ENCODE measurements at places on chromosomes 2 and 18.

- DNase-seq: no peak
Measured at GRCh38 chr2:230772156-230772555, 59.5 kb downstream of the CAB39 start.

DNA sequence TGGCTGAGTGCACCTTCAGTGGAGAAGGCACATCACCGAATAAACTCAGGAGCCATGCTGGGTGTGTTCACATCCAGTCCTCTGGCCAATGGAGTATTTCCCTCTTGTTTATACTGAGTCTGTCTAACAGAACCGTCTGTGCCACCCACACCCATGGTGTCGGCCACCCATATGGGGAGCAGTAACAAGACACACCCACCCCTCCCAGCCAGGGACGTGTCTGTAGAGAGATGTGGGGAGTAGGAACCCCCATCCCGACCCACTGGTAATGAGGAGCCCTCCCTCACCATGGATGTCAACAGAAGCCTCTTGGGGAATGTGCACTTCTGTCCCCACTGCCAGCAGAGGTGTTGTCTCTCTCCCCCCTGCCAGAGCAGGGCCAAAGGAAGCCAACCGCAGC is 37.1 kb downstream of the KCNG2 start:
- DNase-seq: no peak

GRCh38 chr2:160731856-160732255 is 238.2 kb upstream of the RBMS1 start:
- DNase-seq: no peak

DNA sequence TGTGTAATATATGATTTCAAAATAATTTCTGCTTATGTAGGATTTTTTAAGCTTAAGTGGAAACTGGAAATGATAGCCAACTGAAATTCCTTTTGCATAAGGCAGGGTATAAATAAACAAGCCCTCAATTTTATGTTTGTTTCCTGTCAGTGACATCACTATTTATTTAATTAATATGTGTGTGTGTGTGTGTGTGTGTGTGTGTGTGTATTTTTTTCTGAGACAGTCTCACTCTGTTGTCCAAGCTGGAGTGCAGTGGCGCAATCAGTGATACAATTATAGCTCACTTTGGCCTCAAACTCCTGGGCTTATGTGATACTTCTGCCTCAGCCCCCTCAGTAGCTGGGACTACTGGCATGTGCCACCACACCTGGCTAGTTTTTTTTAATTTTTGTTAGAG is 29.3 kb upstream of the CYP20A1 start:
- no peak for DNase-seq

DNA sequence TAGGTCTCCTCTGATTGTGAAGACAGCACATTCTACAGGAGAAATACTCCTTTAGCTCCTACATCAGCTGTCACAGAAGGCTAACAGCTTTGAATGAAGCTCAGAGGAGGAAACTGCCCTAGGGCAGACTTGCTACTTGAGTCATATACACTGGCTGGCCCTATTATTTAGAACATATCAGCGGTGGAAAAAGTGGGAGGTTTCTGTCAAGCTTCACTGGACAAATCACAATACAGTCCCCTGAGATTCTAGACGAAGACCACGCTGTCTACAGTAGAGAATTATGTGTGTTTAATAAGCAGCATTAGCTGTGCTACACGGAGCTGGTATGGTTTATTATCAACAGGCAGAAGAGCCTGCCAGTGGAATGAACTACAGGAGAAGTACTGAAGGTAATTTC is 230.9 kb upstream of the FSIP2 start:
- no peak for DNase-seq

- no peak for DNase-seq
Measured at GRCh38 chr2:9354318-9354717, 69.0 kb downstream of the ITGB1BP1 start.

DNA sequence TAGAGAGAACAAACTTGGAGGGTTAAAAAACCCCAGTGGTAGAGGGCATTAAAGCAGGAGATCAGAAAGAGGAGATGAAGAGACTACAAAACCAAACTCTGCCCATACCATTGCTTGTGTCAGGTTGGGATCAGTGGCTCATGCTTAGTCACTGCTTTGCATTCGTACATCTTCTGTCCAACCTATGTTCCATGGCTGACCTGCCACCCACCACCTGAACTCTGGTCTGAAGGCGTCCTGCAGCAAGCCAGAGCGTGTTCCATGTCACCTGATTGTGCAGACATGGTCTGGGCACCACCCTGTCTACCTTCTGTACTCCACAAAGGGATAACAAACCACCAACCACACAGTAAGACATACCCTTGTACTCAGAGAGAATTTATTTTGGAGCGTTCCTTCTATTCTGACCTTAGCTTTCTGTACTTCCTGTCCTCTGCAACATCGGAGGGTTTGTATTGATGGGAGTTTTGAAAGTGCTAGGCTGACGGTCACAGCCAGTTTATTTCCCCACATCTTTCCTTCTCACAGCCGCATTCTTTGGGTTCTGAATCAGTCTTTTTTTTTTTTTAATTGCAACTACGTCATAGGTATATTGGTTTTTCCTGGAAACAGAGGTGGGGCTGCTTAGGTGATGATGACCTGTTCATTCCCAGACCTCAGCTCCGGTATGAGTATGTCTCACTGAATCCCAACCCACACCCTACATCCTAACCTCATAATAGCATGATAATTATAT is 88.3 kb downstream of the SOWAHC start:
- no peak for DNase-seq

DNA sequence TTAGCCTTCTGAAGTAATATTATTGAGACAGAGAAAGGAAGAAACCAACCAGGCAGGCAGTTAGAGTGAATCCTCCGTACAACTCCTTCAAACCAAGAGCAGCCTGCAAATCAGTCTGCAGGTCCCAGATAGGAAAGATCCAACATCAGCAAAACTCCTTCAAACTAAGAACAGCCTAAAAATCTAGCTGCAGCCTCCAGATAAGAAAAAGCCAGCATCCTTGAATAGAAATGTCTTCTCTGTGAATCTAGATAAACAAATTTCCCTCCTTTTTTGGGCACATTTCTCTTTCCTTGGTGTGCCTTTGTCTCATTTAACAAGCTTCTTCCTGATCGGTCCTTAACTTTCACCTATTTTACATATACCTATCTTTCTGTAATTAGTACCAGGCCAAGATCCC is 1004.6 kb upstream of the TMEFF2 start:
- DNase-seq: no peak

GRCh38 chr2:186098821-186099220 is 360.2 kb downstream of the FSIP2 start:
- no peak for DNase-seq

GRCh38 chr2:69616755-69617154 is 26.8 kb downstream of the AAK1 start:
- DNase-seq: no peak

DNA sequence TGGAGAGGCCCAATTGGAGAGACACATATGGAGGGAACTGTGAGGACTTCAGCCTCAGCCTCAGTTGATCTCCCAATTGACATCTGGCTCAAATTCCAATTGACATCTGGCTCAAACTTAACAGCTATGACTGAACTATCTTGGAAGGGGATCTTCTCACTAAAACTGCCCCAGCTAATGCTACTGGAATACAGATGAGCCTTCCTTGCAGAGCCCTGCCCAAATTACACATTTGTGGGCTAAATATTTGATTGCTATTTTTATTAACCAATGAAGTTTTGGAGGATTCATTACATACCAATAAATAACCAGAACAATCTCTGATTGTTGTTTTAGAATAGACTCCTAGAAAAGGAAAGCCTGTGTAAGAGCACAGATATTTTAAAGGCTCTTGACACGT is 189.0 kb upstream of the THUMPD2 start:
- DNase-seq: no peak

GRCh38 chr2:182619276-182619675 is 96.8 kb upstream of the DNAJC10 start:
- DNase-seq: no peak

GRCh38 chr2:143333168-143333791 is 204.1 kb downstream of the ARHGAP15 start:
- no peak for DNase-seq

DNA sequence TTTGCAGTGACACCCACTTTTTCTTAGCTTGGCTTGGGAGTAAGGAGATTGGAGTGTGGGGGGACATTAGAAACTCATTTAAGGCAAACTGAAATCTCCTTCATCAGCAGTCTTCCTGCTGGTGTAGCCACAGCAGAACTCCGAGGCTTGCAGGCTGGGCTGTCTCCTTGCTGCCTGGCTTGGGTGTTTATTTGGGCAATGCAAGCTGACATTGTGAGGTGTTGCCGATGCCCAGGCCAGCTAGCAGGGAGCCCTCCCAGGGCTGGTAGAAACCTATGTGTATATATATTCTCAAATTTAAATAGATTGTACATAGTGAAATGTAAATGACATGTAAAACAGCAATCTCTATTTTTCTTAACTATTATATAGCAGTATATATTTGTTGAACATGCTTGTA is 11.8 kb downstream of the GDF7 start:
- no peak for DNase-seq

GRCh38 chr18:12843420-12844350 is 40.4 kb downstream of the PTPN2 start:
- no peak for DNase-seq

DNA sequence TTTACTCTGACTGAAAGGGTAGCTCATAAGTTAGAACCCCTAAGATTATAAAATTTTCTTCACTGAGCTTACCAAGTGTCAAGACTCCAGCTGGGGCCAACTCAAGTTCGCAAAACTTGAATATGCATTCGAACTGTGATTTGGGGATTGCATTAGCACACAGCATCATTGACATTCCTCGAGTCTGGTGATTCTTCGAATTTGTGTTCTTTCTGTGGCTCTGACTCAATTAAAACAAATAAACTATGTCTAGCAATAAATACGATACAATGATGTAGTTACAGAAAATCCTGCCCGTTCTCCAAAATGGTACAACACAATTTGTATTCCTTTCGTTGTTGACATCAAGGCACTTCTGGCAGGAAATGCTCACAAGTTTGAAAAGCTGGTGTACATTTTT is 11.1 kb downstream of the CCL20 start:
- DNase-seq: no peak

- peak; percentile 93 for DNase-seq
Measured at GRCh38 chr2:230987137-230988020, 8.5 kb upstream of the SPATA3 start.

Data from retina (tissue), 1 donor.